ENCODE measurements at places on chromosomes 1 and 21.

- H3K27ac ChIP-seq, result no peak overlapping the region
- peaks cover 2% of the 10 kb centered on the region for H3K36me3 ChIP-seq
- peaks cover 9% of the 10 kb centered on the region for H3K4me1 ChIP-seq
- no peaks in the 10 kb centered on the region for H3K27me3 ChIP-seq
- DNase-seq, result no peak
Measured at GRCh38 chr1:243394601-243395464, 139.0 kb downstream of the SDCCAG8 start.

GRCh38 chr1:1544544-1544943, 4.1 kb upstream of the TMEM240 start:
- no peak overlapping the region for H3K27ac ChIP-seq
- no peaks in the 10 kb centered on the region for H3K4me1 ChIP-seq
- H3K27me3 ChIP-seq, result no peaks in the 10 kb centered on the region
- peaks cover 6% of the 10 kb centered on the region for H3K36me3 ChIP-seq
- H3K4me3 ChIP-seq, result no peak overlapping the region

GRCh38 chr1:11478571-11479374, at the start of gene DISP3:
DISP3 (plus strand) TSS chr1:11479155; CDS start chr1:11500993, 21,838 bp downstream.
- no peak within 1 kb of the TSS for H3K27ac ChIP-seq
- H3K27me3 ChIP-seq, result peaks cover 65% of the 10 kb centered on the region
- no peaks in the 10 kb centered on the region for H3K36me3 ChIP-seq
- peaks cover 11% of the 10 kb centered on the region for H3K4me1 ChIP-seq

GRCh38 chr1:54009406-54009805, 8.6 kb downstream of the LDLRAD1 start:
- no peaks in the 10 kb centered on the region for H3K4me1 ChIP-seq
- H3K27ac ChIP-seq, result no peak overlapping the region
- H3K27me3 ChIP-seq, result no peaks in the 10 kb centered on the region
- no peak for DNase-seq
- no peak overlapping the region for H3K4me3 ChIP-seq
- no peaks in the 10 kb centered on the region for H3K36me3 ChIP-seq

- H3K4me3 ChIP-seq, result no peak overlapping the region
- no peaks in the 10 kb centered on the region for H3K36me3 ChIP-seq
- H3K27ac ChIP-seq, result no peak overlapping the region
- no peaks in the 10 kb centered on the region for H3K4me1 ChIP-seq
Measured at GRCh38 chr1:165610866-165611265, 20.2 kb upstream of the MGST3 start.

DNA sequence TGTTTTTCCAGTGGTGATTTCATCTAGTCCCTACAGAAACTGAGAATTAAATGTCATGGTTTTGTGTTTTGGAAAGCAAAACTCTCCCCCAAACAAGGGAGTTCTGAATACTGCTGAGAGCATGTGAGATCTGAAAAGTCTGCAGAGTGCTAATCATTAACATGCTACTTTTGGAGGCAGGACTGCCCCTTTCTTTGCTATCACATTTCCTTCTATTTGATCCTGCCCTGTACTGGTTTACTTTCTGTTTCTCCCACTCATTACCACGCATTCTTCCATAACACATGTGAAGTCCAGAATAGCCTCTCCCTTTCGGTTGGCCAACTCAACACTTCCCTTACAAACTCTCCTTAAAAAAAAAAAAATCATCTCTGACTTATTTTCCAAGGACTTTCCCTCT, 63.6 kb downstream of the GADD45A start:
- no peaks in the 10 kb centered on the region for H3K36me3 ChIP-seq
- DNase-seq, result no peak
- H3K27ac ChIP-seq, result no peak overlapping the region
- no peaks in the 10 kb centered on the region for H3K27me3 ChIP-seq
- H3K4me3 ChIP-seq, result peak overlapping the region; percentile 30

- peaks cover 3% of the 10 kb centered on the region for H3K27me3 ChIP-seq
- no peak for DNase-seq
- no peak overlapping the region for H3K27ac ChIP-seq
- H3K4me3 ChIP-seq, result no peak overlapping the region
- no peaks in the 10 kb centered on the region for H3K4me1 ChIP-seq
- no peaks in the 10 kb centered on the region for H3K36me3 ChIP-seq
Measured at GRCh38 chr1:230818901-230819300, 49.4 kb downstream of the C1orf198 start.

- peaks cover 12% of the 10 kb centered on the region for H3K4me1 ChIP-seq
- H3K4me3 ChIP-seq, result peak overlapping the region; percentile 56
- no peaks in the 10 kb centered on the region for H3K27me3 ChIP-seq
- peak; percentile 80 for DNase-seq
- no peaks in the 10 kb centered on the region for H3K36me3 ChIP-seq
Measured at GRCh38 chr1:208988811-208989222, 594.7 kb upstream of the CAMK1G start.

DNA sequence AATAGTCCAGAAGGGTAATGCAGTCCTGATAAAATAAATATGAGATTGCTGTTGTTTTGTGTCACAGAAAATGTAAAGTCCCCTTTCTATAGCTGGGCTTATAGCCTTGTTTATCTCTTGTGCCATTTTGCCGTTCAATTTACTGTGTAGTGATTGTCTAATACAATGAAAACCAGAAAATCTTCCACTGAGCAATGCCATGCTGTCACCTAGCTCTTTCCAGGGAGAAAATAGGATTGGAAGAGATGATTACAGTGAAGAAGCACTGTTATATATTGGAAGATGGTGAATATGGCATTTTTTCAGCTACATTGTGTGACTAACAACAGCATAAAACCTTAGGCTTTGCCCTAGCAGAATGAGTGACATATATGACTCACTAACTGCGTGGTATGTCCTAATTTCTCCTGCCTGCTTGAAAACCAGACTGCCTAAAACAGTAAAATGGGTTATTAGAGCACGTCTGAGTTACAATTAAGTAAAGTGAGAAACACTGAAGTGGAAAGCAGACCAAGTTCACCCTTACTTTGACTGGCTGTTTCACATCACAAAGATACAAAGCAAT, 332.4 kb upstream of the ZP4 start:
- H3K27me3 ChIP-seq, result no peaks in the 10 kb centered on the region
- no peaks in the 10 kb centered on the region for H3K4me1 ChIP-seq
- H3K4me3 ChIP-seq, result no peak overlapping the region
- no peak for DNase-seq
- H3K36me3 ChIP-seq, result no peaks in the 10 kb centered on the region

- H3K36me3 ChIP-seq, result no peaks in the 10 kb centered on the region
- no peak overlapping the region for H3K4me3 ChIP-seq
- no peaks in the 10 kb centered on the region for H3K27me3 ChIP-seq
- no peak for DNase-seq
- no peak overlapping the region for H3K27ac ChIP-seq
- H3K4me1 ChIP-seq, result no peaks in the 10 kb centered on the region
Measured at GRCh38 chr1:95679262-95679661, 445.3 kb downstream of the RWDD3 start.

DNA sequence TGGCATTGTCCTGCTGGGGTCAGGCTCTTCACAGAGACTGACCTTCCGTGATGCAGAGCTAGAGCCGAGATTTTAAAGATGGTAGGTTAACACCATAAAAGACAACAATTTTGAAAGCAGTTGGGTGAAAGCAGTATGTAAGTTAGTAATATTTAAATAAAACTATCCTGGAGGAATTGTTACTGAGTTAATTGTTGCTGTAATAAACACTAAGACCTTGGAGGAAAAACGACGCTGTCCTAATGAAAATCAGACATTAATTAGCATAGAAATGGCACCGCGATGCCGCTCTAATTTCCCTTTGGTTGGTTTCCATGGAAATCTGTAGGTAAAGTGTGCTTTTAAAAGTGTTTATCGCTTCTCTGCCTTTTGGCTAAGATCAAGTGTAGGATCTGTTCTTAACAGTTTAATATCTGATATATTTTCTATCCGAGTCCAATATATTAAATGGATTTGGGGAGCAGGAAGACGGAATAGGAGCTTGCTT, 745 bp upstream of the ANP32E start:
- peaks cover under 1% of the 10 kb centered on the region for H3K36me3 ChIP-seq
- peaks cover 23% of the 10 kb centered on the region for H3K4me1 ChIP-seq
- peak overlapping the region; percentile 91 for H3K4me3 ChIP-seq
- no peaks in the 10 kb centered on the region for H3K27me3 ChIP-seq

DNA sequence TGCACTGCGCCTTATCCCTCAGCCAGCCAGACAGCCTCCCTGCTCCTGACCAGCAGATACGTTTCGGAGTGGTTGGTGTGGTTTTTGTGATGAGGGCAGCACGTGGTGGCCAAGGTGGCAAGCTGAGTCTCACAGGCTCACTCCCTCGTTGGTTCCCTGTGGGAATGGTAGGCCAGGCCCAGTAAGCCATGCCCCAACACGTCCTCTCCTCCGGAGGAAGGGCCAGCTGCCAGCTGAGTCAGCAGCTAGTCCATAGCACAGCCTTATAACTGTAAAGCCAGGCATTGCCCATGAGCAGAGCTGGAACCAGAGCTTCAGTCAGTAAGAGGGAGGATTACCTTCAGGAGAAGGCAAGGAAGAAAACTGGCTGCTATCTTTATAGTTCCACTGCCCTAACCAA, 29.5 kb downstream of the SZRD1 start:
- H3K4me1 ChIP-seq, result no peaks in the 10 kb centered on the region
- DNase-seq, result no peak
- H3K27ac ChIP-seq, result no peak overlapping the region
- peaks cover 58% of the 10 kb centered on the region for H3K36me3 ChIP-seq
- no peak overlapping the region for H3K4me3 ChIP-seq
- no peaks in the 10 kb centered on the region for H3K27me3 ChIP-seq

DNA sequence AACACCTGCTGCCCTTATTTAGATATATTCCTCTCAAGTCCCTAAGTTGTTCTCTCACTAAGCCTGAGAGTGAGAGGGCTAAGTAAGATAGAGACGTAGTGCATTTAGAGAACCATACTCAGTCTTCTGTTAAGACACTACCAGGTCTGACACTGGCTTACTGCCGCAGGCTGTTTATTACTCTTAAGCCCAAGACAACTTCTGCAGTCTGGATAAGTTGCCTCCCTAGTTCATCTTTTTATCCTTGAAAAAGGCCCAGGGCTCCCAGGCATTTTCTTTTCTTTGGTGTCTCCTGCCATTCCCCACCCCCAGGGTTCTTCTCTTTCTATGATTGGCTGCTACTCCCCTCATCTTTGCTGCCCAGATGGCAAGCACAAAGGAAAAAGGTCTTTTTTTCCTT, 38.7 kb downstream of the CACHD1 start:
- H3K4me3 ChIP-seq, result no peak overlapping the region
- H3K36me3 ChIP-seq, result no peaks in the 10 kb centered on the region
- peaks cover 21% of the 10 kb centered on the region for H3K4me1 ChIP-seq
- DNase-seq, result no peak
- H3K27me3 ChIP-seq, result no peaks in the 10 kb centered on the region

DNA sequence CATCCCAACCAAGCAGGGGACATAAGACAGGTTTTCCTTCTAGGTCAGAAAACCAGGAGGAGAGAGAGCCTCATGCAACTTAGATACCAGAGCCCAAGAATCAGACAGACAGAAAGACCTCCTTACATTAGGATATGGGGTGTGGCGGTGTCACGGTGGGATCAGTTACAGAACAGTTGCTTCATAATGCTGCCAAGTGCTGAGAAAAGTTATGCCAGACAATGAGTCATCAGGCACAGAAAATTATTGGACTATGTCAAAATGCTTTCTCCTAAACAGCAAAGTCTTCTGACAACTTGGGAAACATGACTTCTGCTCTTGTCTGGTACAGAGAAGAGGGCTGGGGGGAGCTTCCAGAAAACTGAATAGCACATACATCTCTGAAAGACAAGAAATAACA, 1120.2 kb upstream of the TMPRSS15 start:
- H3K4me3 ChIP-seq, result no peak overlapping the region
- H3K36me3 ChIP-seq, result no peaks in the 10 kb centered on the region
- no peak for DNase-seq
- H3K27ac ChIP-seq, result no peak overlapping the region
- no peaks in the 10 kb centered on the region for H3K27me3 ChIP-seq
- no peaks in the 10 kb centered on the region for H3K4me1 ChIP-seq

GRCh38 chr1:39525366-39526165, 34.1 kb downstream of the BMP8A start:
- peak; percentile 72 for DNase-seq
- H3K4me1 ChIP-seq, result no peaks in the 10 kb centered on the region
- H3K27me3 ChIP-seq, result no peaks in the 10 kb centered on the region
- H3K36me3 ChIP-seq, result peaks cover 9% of the 10 kb centered on the region
- no peak overlapping the region for H3K4me3 ChIP-seq

DNA sequence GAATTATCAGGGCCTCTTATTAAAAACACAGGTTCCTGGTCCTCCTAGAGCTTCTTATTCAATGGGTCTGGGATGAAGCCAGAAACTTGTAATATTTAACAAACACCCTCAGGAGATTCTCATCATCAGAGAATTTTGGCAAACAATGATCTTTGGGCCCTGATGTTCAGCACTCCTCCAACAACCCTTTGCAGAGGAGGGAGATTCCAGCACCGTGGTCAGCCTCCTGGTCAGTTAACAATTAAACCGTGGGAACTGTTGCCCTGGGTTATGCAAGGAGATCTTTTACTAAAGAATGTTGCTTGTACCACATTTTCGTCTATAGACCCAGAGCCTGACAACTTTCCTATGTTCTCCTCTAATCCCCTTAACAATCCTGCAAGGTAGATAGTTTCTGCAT, 294.4 kb downstream of the PLPP3 start:
- H3K4me3 ChIP-seq, result no peak overlapping the region
- no peaks in the 10 kb centered on the region for H3K4me1 ChIP-seq
- H3K27ac ChIP-seq, result no peak overlapping the region
- no peaks in the 10 kb centered on the region for H3K36me3 ChIP-seq
- no peak for DNase-seq
- H3K27me3 ChIP-seq, result peaks cover 2% of the 10 kb centered on the region

- no peak overlapping the region for H3K27ac ChIP-seq
- H3K4me3 ChIP-seq, result no peak overlapping the region
- no peaks in the 10 kb centered on the region for H3K36me3 ChIP-seq
- no peaks in the 10 kb centered on the region for H3K4me1 ChIP-seq
- DNase-seq, result no peak
Measured at GRCh38 chr21:40160911-40161310, 293.7 kb downstream of the PCP4 start.

DNA sequence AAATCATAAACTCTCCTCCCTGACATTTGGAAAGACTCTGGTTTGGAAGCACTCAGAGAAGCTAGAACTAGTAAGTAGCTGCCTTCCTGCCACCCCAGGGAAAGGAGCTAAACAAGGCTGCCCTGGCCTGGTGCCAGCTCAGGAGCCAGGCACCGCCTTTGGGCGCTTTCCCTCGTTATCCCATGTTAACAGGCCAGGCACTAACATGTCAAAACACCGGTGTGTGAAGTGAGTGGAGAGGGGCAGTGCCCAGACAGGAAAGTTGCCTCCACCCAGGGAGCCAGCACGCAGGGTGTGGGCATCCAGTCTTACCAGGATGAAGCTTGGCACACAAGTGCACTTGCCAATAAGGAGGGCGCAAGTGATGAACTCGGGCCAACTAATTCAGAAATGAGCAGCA, 346.8 kb downstream of the RRAGC start:
- H3K27ac ChIP-seq, result no peak overlapping the region
- peaks cover 51% of the 10 kb centered on the region for H3K27me3 ChIP-seq
- no peaks in the 10 kb centered on the region for H3K4me1 ChIP-seq
- no peak overlapping the region for H3K4me3 ChIP-seq
- H3K36me3 ChIP-seq, result no peaks in the 10 kb centered on the region

DNA sequence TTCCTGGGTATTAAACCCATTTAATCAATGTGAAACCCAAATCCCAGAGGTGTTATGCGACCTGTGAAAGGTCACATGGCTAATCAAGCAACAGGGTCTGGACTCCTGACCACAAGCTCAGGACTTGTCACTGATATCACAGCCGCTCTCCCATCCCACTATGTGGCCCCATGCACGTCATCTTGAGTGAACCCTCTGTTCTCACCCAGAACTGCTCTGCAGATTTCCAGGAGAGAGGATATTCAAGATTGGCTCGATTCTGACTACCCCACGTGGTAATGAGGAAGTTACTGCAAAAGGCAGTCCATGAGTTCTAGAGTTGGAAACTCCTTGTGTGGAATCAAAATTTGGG, 173.5 kb upstream of the ETV3 start:
- peaks cover 6% of the 10 kb centered on the region for H3K4me1 ChIP-seq
- H3K36me3 ChIP-seq, result no peaks in the 10 kb centered on the region
- peaks cover 6% of the 10 kb centered on the region for H3K27me3 ChIP-seq
- H3K4me3 ChIP-seq, result no peak overlapping the region
